ENCODE measurements at places on chromosomes 12 and 14.
A peak's percentile ranks its signal among the peaks of the same experiment; 100 is the strongest.

DNA sequence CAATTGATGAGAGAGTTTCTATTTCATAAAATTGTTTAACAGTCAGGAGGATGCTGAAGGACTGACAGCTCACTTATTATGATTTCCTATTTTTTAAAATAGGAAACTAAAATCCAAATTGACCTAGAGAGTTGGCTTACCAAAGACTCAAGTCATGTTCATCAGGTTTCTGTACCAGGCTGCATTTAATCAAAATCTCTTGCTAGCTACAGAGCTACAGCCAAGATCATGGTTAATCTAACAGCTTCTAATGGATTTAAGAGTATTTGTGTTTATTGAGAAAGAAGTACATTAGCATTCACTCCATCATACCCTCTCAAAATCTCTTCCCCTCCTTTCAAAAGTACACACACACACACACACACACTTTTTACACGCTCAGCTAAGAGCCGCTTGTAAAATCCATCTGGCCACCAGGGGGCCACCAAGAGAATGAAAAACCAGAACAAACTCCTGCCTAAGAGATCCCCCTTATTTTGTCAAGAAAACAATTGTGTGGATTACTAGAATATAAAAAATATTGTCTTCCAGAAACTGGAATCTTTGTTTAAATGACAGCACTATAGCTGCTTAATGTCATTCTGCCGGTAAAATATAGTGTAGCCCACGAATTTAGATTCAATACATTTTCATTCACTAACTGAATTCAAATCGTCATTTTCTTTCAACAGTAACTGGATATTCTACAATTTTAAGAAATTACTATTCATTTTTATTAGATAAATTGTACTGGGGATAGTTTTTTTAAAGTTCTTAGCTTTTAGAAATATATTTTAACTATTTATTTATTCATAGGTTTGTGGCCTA, 334.0 kb downstream of the BTG1 start:
- DNase-seq, result peak; percentile 82

DNA sequence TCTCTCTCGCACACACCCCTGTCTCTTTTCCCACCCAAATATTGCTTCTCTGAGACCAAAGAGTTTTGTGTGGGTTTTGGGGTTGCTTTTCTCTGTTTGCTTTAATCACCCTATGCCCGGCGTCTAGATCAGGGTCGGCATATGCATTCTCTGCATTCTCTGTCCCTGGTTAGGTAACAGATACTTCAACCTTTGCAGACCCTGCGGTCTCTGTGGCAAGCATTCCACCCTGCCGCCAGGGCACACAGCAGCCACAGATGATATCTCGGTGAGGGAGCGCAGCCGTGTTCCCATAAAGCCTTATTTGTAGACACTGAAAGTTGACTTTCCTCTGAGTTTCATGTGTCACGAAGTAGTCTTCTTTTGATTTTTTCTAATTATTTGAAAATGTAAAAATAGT, 110.4 kb upstream of the FZD10 start:
- DNase-seq, result no peak

- no peak for DNase-seq
These were observed 85.1 kb upstream of the CCDC91 start for GRCh38 chr12:28104903-28105864.

- no peak for DNase-seq
These were observed 15.2 kb upstream of the AKAP6 start for GRCh38 chr14:32313844-32314376.

- DNase-seq, result no peak
These were observed 486.2 kb downstream of the NAV3 start for GRCh38 chr12:78316631-78317468.

GRCh38 chr14:31201111-31201510, 6.5 kb downstream of the HECTD1 start:
- no peak for DNase-seq

DNA sequence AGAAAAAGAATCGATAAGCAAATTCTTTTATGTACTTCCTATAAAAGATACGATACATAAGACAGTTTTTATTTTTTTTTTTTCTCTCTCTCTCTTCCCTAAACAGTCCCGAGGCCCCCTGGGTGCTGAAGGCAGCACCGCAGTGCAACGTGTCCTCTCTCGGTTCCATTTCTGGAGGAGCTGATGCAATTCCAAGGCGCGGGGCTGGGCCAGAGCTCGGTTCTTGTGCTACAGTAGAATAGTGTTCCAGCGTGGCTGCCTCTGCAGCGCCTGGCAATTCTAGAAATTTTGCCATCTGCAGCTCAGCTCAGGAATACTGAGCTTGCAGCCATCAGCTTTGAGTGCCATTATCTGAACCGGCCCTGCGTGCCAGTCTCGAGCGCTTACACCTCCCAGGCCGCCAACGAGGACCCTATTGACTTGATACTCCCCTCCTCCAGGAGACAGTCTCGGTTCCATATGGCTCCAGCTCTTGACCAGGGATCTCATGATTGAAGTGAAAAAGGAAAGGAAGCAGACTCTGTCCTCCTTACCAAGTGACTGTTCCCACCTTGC, 630 bp downstream of the ALDH1L2 start:
- DNase-seq, result peak; percentile 13

DNA sequence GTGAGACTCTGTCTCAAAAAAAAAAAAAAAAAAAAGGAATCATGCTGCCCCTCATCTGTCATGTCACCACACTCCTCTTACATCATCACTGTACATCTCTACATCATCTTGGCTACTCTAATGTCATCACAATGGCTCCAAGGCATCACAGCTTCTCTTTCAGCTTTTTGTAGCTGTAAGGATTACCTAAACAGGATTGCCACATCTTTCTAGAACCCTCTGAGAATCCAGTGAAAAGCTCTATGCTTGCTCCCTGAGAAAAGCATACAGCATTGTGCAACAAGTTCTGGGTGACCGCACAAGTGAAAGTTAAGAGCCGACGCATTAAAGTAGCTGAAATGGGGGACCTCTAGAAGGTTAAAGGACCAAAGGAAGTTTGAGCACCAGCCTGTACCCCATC, 272.5 kb downstream of the C12orf50 start:
- DNase-seq, result no peak

GRCh38 chr12:9731797-9732196, 1.1 kb downstream of the CLECL1 start:
- DNase-seq, result no peak

- peak; percentile 6 for DNase-seq
These were observed 6.8 kb downstream of the KRT74 start for GRCh38 chr12:52566847-52567291.

DNA sequence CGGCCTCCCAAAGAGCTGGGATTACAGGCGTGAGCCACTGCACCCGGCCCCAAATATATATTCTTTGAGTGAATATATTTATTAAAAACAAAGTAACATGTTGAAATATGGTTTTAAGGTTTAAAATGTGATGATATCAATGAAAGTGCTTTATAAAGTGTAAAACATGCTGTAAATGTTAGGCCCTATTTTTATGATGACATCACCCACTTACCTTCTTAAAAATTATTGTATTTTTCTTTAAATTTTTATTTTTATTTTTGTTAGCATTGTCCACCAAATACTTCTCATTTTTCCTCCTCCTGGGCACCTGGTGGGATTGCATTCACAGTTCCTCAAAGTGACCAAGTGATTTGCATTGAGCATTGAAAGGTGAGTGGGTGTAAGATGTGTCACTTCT, 152.6 kb upstream of the TBX3 start:
- no peak for DNase-seq

DNA sequence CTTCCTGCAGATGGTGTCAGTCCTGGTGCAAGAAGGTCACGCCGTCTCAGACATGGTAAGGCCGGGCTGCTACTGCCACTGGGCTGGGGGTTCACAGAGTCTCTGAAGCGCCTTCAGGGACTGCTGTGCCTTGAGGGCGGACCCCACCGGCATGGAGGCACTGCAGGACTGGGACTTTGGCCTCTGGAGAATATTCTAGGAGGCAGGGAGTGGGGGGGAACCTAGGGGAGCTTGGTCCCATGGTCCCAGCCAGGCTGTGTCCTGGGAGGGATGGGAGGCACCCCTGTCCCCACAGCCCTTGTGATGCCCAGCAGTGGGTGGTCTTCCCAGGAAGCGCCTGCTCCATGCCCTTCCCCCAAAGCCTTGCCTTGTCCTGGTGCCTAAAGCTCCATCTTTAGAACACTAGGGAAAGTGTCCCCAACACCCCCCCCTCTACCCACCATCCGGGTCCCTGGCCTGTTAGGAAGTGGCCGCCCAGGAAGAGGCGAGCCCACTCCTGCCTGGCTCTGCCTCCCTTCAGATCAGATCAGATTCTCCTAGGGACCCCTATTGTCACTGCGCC, 1.5 kb downstream of the AMN start:
- DNase-seq, result no peak

- DNase-seq, result no peak
These were observed 13.5 kb downstream of the CFAP73 start for GRCh38 chr12:113163030-113163360.
